ENCODE measurements at places on chromosomes 3 and 15.

DNA sequence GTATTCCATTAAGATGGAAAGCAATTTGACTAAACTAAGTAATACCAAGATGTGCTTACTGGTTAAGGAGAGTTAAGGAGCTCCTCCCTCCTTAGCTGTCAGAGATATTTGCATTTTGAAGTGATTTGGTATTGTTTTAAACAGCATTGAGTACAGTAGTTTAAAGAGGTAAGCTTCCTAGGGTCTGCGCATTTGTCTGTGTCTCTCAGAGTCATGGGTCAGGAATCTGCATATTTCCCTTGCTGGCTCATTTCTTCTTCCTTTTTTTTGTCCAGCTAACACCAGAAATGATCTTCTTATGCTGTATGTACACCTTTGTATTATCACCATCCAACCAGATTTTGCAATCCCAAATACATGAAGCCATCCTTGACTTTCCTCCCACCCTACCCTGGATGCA is 163.0 kb upstream of the BFSP2 start:
- no peak for DNase-seq

DNA sequence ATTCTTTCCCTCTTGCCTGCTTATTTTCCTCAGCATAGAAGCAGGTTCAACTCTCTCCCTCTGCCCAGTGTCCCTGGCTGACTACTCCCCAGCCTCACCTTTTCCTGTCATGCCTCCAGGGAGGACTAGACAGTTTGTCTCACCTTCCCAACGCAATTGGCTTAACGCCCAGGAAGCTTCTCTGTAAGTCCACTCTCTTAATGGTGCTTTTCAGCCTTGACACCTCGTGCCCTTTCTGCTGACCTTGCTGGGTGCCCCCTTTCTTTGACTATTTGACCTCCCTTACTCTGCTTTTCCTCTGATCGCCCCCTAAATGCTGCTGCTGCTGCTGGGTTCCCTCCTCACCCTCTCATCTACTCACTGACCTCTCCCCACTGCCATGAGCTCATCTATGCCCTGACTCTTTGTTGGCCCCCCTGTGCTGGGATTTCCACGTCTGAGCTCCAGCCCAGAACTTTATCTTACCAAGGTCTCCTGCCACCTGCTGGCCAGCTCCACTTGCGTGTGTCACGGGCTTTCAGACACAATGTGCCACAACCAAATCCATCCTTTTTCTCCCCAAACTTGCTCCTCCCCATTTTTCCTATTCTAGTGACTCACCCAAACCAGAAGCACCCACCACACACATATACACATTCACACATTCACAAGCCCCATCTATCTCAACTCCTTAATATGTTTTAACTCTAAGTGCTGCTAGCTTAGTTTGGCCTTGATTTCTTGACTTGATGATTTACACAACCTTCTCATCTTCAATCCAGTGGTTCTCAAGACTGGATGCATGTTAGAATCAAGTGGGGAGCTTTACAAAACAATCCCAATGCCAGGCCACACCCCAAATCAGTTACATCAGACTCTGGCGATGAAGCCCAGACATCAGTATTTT is 16.6 kb downstream of the EPB42 start:
- DNase-seq = peak; percentile 45

GRCh38 chr15:71055461-71055860 is 59.8 kb upstream of the THSD4 start:
- DNase-seq = no peak

DNA sequence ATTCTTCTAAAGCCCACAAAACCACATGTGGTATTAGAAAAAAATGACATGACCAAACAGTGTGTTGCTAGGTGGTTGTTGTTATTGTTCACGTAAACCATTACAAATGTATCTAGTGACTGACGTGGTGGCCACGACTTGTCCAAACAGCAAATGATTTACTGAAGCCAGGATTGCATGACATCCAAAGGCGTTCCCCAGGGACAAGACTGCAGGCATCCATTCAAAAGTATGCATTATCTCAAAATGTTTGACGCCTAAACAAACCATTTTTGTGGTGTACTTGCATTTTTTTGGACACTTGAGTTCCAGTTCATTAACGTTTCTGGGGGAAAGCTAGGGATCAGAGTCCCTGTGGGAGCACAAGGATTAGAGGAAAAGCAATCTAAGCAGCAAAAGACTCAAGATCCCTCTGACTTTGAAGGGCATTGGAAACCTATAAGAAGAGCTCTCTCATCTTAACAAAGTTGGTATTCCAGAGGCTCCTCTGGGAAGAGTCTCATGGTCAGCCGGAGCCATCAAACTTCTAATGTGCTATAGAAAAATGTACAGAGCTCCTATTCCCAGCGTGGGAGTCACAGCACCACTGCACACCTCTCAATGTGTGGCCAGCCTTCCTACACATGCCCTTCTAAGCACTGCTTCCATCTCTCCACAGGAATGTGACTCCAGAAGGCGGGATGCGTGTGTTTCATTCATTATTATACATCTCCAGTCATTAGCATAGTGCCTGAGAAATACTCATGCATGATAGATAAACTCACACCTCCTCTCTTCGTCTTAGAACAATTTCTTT is 62.9 kb downstream of the FBN1 start:
- DNase-seq = no peak

DNA sequence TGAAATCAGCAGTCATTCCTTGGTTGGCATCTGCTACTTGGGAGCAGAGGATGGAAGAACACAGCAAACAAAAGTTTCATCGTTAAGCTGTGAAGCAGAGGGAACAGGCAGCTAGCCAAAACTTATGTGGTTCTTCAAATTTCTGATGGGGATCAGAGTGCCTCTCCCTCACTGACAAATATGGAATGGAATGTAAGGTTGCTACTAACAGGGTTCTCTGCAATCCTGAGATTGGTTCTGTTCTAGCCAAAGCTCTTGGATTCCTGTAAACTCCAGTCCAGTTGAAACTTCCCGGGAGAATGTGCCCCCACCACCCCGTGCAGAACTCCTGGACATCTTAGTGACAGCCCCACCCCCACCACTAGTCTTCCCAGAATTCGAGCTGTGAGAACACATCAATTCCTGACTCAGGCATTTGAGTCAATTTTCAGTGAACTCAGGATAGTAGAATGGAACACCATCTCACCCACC is 55.9 kb upstream of the PHLDB2 start:
- no peak for DNase-seq

DNA sequence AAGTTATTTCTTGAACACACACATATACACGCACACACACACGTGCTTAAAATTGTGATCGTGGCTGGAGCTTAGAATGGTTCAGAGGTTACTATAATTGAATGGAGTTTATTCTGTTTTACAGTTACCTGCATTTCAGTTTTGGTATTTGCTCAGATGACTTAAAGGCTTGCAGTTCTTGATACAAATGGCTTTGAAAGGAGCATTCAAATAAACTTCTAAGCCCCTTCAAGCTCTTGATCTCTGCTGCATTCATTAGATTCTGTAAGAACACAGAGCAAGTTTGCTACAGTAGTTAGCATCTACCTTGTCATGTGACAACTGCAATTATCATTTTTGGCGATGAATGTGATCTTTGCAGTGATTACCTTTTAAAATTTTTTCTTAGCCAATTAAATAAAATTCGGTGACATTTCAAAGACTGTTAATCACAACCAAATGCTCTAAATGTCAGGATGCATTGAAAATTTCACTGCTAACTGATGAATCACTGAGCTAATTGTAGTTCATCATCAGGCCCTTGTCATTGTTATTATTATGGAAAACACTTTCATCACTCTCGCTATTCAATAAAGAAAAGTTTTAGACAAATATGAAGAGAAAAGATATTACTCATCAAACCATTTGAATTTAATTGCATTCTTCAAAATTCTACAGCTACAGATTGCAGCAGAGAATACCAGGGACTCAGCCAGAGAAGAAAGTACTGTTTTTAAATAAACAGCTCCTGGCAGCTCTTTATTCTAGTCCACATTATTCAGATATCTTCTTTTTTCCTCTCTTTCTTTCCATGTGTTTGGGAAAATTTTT is 296.1 kb downstream of the LRTM1 start:
- DNase-seq = no peak

DNA sequence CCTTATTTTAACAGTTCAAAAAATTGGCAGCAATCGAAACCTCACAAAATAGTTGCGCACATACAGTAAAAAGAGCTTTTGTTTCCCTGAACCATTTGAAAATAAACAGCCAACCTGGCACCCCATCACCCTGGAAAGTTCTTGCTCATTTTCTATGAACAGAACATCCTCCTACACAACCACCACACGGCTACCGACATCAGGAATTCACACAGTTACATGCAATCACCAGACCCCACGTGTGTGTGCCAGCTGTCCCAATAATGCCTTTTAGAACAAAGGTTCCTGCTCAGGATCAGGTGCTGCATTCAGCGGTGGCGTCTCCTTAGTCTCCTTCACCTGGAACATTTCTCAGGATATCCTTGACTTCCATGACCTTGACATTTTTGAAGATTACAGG is 186.5 kb downstream of the KLF13 start:
- DNase-seq = no peak

DNA sequence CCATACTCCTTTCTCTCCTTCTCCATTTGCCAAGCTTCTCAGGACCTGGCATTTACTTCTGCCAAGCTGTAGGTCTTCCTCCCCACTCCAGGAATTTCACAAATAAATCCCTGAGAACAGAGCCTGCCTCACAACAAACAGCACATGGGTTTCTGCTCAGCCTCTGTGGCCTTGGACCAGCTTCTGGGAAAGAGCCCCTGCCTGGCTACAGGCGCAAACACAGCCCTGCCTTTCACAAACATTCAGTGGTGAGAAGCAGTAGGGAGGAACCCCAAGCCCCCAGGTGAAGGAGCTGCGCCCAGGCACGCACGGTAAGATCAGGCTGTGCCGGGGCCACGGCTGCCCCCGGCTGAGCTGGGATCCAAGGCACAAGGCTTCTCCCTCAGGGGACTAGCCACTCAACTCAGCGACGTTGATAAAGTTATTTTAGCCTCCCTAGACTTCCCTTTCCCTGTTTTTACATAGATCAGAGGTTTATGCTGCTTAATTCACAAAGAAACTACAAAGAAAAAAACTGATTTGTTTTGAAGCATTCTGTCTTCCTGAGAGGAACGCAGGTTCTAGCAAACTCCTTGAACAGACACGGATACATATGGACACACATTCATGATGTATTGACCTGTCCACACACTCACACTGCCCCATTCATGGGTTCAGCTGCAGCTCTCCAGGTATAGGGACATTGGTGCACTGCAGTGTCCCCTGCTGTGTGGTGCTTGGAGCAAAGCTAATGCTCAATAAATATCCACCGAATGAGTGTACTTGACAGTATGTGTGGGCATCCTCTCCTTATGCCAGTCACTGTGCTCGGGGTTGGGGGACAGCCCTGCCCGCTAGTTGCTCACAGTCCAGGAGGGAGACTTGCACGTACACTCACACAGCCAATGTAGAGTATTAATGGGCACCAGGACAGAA is 25.4 kb downstream of the HES1 start:
- no peak for DNase-seq

DNA sequence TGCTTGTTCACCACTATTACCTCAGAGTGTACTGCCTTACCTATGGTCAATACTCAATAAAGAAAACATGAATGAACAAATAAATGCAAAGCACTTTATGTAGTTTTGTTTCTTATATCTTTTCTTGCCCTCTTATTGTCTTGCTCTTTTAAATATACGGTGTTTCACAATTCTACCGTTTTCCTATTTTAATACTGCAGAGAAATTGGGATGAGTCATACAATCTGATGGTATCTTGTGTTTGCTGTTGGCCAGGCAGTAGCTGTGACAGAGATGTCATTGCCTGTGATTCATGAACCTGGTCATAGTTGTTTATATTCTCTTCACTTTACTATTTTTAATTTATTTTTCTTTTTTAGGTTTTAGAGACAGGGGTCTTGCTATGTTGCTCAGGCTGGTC is 48.3 kb downstream of the SERP1 start:
- DNase-seq = no peak

DNA sequence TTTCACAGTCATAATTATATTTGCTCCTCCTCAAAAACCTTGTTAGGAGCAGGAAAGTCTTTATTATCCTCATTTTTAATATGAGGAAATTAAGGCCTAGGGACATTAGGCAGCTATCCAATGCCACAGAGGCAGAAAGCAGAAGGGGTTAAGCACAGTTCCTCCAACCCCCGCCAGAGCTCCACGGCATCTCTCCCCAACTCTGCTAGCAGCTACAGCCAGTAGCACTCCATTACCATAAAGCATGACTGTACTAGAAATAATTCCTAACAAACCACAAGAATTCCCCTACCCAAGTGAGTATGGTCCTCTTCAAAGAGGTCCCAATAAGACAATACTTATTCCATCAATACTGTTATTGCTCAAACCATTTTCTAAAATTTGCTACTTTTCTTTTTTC is 9.8 kb downstream of the HEG1 start:
- no peak for DNase-seq

GRCh38 chr15:84883916-84884781 is at the start of gene SLC28A1:
TSS of gene SLC28A1 (plus strand) at chr15:84884662. CDS start at chr15:84887761, 3,099 bp downstream.
- DNase-seq = no peak

DNA sequence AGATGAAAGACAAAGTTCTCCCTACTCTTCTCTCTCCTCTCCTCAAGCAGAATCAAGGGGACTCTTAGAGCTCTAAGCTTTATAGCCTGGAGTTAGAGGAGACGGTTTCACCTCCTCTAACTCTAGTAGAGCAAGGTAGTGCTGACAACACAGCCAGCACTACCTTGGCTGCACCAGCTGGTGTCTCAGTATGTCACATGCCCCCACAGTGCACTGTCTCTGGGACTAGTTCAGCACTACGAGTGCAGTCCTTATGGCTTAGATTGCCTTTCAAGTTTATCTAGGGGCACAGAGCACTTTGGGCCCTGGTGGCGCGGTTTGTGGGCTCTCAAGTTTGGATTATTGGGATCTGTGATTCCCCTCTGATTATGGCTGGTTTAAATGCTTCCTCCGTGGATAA is 614.1 kb upstream of the NECTIN3 start:
- no peak for DNase-seq

- no peak for DNase-seq
Observed at GRCh38 chr3:104316118-104316517, 1050.6 kb upstream of the ALCAM start.

DNA sequence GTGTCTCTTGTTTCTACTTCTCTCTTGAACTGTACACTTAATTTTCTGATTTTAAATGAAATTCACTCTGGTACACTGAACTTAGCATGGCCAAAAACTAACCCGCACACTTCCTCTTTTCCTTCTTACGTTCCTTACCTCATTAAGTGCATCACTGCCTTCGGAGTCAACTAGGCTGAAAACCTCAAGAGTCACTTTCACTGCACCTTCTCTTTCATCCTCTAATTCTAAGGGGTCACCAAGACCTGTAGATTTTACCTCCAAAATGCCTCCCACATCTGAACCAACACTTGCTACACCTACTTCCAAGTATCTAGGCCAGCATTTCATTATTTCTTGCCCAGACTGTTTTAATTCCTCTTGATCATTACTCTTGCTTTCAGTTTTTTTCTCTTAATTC is 6.6 kb downstream of the CBLB start:
- DNase-seq = no peak

- no peak for DNase-seq
Observed at GRCh38 chr15:66595931-66596545, 30.2 kb upstream of the LCTL start.

DNA sequence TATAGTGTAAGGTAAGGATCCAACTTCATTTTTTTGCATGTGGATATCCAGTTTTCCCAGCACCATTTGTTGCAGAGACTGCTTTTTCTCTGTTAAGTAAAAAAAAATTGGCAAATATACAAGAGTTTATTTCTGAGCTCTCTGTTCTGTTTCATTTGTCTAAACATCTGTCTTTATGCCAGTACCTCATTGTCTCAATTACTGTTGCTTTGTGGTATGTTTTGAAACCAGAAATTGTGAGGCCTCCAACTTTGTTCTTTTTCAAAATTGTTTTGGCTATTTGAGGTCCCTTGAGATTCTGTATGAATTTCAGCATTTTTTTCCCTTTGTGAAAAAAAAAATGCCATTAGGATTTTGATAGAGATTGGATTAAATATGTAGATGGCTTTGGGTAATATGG is 150.5 kb downstream of the MINAR1 start:
- no peak for DNase-seq

Measured in stimulated activated CD4-positive, alpha-beta T cell treated with anti-CD3 and anti-CD28 coated beads, Interleukin-1b, Interleukin-23, amount 100 ng/mL, for 48 hours (primary cell).